ENCODE measurements at places on chromosomes 13 and 19.

DNA sequence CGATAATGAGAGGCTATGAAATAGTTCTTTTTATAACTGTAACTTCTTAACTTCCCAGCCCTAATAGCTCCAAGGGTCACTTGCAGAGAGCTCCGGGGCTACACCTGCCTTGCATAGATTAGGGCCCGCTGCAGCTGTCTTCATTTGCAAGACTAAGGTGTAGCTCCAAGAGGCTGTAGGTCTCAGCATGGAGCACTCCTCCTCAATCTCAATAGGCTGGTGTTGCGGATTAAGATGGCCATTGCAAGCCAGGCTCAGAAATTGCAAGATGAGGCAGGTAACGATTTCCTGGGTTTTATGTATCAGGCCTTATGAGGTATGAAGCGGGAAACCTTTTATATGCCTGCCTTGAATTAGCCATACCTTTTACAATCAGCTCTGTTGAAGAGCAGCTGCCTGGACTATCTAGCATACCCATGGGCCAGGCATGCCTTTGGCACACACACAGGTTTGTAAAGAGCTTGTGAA lies 185.7 kb downstream of the TM9SF2 start:
- no peak overlapping the region for H3K4me3 ChIP-seq
- H3K27me3 ChIP-seq: no peaks in the 10 kb centered on the region
- H3K27ac ChIP-seq: no peak overlapping the region
- no peak for DNase-seq

DNA sequence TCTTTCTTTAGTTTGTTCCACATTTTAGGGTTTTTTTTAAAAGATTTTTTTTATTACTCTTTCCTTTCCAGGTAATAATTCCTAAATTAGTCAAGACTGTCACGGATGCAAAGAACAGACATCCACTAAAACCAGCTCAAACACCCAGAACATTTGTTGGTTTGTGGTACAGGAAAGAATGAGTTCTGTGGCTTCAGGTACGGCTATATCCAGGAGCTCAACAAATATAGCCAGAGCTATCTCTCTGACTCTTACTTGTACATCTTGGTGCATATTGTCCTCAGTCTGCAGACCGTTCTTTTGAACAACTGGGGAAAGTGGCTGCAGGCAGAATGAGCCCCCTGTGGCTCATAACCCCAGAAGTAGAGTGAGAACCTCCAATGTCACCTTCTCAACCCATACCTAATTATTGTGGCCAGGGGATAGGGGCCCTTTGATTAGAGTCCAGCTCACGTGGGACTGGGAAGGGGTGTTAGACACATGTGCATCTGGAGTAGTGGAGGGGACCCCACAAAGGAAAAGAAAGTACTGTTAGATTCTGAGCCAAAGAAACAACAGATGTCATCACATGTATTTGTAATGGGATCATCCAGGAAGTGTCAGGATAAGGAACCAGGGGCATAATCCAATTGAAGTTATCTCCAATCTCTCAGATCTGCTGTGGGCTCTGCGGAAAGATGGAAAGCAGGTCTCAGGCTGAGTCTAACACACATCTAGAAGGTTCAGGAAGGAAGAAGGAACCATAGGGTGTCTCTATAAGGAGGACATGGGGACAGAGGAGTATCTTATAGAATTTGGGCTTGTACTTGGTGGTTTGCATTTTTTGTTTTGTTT lies 1.9 kb upstream of the ZNF358 start:
- H3K36me3 ChIP-seq: peaks cover 5% of the 10 kb centered on the region
- DNase-seq: no peak
- peaks cover 9% of the 10 kb centered on the region for H3K4me1 ChIP-seq
- peaks cover 16% of the 10 kb centered on the region for H3K27me3 ChIP-seq
- H3K27ac ChIP-seq: no peak overlapping the region

DNA sequence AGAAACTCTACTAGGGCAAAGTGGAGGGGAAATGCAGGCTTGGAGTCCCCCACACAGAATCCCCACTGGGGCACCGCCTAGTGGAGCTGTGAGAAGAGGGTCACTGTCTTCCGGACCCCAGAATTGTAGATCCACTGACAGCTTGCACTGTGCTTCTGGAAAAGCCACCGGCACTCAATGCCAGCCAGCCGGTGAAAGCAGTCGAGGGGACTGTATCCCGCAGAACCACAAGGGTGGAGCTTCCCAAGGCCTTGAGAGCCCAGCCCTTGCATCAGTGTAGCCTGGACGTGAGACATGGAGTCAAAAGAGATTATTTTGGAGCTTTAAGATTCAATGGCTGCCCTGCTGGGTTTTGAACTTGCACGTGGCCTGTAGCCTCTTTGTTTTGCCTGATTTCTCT lies 47.2 kb upstream of the FAM124A start:
- no peak for DNase-seq
- H3K27me3 ChIP-seq: peaks cover 14% of the 10 kb centered on the region
- no peak overlapping the region for H3K27ac ChIP-seq

GRCh38 chr13:97077341-97077740 lies 83.1 kb upstream of the OXGR1 start:
- no peak for DNase-seq
- H3K4me3 ChIP-seq: no peak overlapping the region
- H3K27me3 ChIP-seq: peaks cover 1% of the 10 kb centered on the region
- H3K27ac ChIP-seq: no peak overlapping the region
- peaks cover 3% of the 10 kb centered on the region for H3K4me1 ChIP-seq

- no peak for DNase-seq
- H3K4me1 ChIP-seq: peaks cover 16% of the 10 kb centered on the region
- H3K36me3 ChIP-seq: peaks cover 6% of the 10 kb centered on the region
- no peak overlapping the region for H3K4me3 ChIP-seq
- H3K27me3 ChIP-seq: no peaks in the 10 kb centered on the region
These were observed 20.5 kb downstream of the SMARCA4 start for GRCh38 chr19:10981252-10981895.

DNA sequence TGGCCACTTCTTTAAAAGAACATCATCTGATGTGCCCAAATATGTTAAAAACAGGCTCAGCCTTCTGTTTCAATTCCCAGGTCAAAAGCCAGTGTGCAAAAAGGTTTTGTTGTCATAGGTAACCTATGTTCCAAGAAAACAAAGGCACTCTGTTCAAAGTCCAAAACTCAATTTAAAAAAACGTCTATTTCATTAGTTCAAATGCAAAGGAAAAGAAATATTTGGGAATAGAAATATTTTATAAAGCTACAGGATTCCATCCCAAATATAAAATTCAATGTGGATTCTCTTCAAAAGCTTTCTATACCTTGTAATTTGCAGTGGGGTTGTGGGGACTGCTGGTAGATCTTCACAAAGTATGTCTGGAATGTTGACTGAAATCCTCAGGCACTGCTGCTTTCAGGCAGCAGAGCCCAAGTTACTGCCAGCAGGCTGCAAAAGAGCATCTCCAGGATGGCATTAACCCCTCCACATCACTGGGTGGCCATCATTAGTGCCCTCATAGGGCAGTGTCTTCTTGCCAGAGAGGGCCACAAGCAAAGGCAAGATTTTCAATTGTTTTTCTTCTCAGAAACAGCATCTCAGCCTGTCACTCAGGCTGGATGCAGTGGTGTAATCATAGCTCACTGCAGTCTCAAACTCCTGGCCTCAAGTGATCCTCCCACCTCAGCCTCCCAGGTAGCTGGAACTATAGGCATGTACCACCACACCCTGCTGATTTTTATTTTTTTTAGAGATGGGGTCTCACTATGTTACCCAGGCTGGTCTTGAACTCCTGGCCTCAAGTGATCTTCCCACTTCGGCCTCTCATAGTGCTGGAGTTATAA lies 22.8 kb upstream of the STK24 start:
- H3K4me3 ChIP-seq: no peak overlapping the region
- H3K4me1 ChIP-seq: peaks cover 4% of the 10 kb centered on the region
- H3K36me3 ChIP-seq: peaks cover 3% of the 10 kb centered on the region

DNA sequence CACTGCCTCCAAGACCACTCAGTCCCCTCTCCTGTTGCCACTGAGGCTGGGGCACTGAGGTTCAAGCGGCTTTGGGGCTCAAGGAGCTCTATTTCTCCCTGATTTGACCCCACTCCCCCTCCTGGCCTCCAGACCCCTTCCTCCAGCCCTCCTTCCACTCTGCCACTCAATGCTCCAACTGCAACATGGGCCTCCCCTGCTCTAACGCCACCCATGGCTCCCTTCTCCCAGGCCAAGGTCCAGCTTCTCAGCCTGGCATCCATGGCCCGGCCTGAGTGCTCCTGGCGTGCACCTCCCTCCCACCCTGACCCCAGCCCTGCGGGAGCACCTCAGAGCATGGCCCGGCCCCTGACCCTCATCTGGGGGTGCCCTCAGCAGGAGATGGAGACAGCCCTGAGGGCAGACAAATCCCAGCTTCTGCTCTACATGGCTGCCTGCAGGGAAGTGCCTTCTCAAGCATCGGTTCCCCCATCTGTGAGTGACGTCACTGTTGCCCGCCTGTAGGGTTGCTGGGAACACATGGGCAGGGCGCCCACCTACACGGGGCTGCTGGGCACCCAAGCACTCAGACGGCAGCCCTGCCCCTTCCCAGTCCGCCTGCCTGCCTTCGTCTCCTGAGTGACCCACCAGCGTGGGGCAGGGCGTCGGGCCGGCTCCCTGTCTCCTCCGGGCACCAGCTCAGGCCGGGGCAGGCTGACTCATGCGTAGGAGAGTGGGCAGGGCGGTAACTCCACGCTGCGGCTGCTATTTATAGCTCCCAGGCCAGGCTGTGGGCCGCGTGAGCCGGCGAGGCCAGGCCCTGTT lies 1.6 kb upstream of the DIRAS1 start:
- no peaks in the 10 kb centered on the region for H3K36me3 ChIP-seq
- H3K27me3 ChIP-seq: no peaks in the 10 kb centered on the region
- peak overlapping the region; percentile 68 for H3K4me3 ChIP-seq
- H3K27ac ChIP-seq: no peak overlapping the region
- H3K4me1 ChIP-seq: peaks cover 31% of the 10 kb centered on the region

DNA sequence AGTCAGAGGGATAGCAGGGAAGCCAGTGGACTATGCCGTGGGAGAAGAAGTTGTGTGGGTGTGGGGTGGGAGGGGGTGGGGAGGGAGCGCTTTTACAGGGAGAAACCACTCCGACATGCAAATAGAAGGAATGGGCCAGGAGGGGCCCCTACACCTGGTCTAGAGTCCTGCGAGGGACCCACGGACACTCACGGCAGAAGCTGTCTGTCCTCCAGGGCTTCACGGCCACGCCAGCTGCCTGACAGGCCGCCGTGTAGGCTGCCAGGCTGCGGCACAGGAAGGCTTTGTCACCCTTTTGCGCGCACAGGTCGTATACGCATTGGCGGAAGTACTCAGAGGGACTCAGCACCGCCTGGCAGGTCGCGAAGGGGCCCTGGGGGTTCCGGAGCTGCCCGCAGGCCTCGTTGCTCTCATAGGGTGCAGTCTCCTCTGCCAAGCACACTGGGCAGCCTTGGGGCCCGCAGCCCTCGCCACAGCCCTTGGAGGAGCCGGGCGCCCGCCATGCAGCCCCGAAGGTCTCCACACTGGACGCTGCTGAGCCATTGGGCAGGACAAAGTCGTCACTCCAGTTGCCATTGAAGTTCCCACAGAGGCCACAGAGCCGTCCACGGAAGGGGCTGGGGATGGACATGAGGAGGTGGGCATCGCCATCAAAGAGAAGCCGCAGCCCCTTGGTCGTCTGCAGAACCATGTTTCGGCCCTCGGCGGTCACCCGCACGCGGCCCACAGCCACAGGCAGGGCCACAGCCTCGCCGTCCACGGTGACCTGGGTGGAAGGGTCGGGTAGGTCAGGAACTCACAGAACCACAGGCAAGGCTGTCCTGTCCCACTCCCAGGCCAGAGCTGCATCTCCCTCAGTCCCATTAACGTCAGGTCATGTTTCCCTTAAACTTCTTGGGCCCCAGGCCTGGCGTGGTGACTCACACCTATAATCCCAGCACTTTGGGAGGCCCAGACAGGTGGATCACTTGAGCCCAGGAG lies 26.0 kb upstream of the FBL start:
- no peak for DNase-seq
- H3K4me1 ChIP-seq: no peaks in the 10 kb centered on the region
- peaks cover 4% of the 10 kb centered on the region for H3K36me3 ChIP-seq
- no peak overlapping the region for H3K4me3 ChIP-seq

GRCh38 chr19:48798937-48799336 lies 11.9 kb downstream of the BCAT2 start:
- no peak for DNase-seq
- H3K27me3 ChIP-seq: no peaks in the 10 kb centered on the region
- peaks cover 4% of the 10 kb centered on the region for H3K36me3 ChIP-seq
- H3K4me1 ChIP-seq: peaks cover 6% of the 10 kb centered on the region
- no peak overlapping the region for H3K4me3 ChIP-seq

Measured in memory B cell (primary cell).